ENCODE measurements at places on chromosomes 3 and 15.

GRCh38 chr3:111998636-111999483 lies at the start of gene TAGLN3:
Gene TAGLN3, plus strand, starts transcription at chr3:111998922. Its CDS starts 501 bp downstream, at chr3:111999423.
- DNase-seq: no peak

DNA sequence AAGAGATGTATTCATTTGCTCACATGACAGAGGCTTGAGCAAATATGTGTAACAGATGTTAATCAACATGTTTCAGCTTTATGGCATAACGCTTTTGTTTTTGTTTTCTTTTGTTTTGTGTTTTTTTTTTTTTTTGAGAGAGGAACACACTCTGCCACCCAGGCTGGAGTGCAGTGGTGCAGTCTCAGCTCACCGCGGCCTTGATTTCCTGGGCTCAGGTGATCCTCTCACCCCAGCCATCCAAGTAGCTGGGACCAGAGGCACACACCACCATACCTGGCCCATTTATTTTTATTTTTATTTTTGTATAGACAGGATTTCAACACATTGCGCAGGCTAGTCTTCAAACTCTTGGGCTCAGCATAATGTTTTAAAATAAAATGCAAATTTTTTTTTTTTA lies 1504.4 kb upstream of the CADM2 start:
- no peak for DNase-seq

- no peak for DNase-seq
Observed at GRCh38 chr3:168570404-168571155, 474.9 kb upstream of the GOLIM4 start.

DNA sequence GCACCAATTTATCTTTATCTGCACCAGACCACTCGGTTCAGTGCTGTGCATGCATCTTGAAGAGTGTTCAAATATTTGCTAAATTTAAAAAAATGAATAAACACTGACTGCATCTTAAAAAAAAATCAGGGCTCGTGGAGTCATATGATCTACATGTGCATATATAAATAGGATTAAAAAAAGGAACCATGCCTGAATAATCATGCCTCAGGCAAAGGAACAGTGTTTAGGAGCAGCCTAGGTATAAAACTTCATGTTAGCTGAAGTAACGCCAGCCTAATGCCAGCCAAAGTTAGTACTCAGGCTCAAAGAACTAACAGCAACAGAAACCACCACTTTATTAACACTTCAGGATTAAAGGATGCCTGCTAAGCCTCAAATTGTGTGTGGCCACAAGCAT lies 9.5 kb downstream of the ABCC5 start:
- no peak for DNase-seq

DNA sequence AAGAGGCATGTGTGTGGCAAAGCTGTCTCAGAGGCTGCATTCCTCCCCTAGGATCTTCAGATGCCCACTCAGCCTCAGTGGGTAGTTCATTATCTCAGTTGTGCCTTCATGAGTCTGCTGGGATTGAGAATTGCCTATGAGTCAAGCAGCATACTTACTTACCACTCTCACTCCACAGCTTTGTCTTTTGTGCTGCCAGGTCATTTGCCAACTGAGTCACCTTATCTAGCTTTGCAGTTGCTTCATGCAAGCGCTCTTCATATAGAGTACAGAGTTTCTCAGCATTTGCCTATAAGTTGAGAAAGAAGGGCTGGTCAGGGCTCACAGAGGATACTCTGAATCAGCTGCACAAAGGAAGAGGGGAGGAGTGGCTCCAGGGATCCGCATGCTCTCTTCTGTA lies 89.5 kb downstream of the MYH15 start:
- DNase-seq: peak; percentile 9

DNA sequence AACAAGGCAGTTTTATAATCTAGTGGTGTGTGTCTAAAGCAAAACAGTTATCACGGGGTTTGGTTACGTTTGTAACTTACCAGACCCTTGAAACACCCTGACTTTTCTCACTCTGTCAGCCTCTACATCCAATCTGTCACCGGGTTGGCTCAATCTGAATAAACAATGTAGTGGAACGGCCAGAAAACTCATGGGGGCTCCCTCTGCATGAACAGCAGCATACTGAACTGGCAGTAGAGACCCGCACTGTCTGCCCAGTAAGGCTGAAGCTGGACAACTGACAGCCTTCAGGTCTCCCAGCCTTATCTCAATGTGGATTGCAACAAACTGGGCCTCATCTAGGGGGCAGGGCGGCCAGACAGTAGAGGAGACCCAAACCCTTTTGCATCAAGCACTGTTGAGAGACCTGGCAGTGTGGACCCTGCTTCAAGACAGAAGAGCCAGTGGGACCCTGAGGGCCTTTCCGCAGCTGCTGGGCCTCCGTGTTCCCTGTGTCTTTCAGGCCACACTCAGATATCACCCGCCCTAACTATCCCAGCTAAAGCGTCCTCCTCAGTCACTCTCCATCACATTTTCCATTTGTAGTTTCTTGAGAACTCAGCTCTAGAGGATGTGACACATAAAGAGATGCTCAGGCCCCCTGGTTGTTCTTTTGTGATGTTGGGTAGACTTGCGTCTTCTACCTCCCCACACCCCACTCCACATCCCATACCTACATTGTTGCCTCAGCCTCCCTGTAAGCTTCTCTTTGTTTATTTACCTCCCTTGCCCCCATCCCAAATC lies 181.2 kb upstream of the NR2E3 start:
- DNase-seq: no peak

GRCh38 chr3:11807686-11808085 lies 39.0 kb downstream of the TAMM41 start:
- no peak for DNase-seq

GRCh38 chr3:133894353-133895207 lies 1.1 kb downstream of the RAB6B start:
- no peak for DNase-seq

DNA sequence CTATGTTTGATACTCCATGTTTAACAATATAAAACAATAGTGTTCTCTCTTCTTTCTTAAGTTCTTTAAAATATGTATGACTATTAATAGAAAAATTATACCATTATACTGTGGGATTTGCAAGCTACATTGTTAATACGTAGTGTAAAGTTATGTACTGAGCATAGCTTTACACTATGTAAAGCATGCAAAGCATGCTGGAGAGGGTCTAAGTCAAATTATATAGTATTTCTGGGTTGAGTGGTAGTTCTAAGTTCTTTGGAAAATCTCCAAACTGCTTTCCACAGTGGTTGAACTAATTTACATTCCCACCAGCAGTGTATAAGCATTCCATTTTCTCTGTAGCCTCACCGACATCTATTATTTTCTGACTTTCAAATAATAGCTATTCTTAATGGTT lies 253.0 kb downstream of the RAP2B start:
- DNase-seq: no peak

GRCh38 chr3:128855569-128855968 lies 23.9 kb upstream of the ACAD9 start:
- DNase-seq: no peak

DNA sequence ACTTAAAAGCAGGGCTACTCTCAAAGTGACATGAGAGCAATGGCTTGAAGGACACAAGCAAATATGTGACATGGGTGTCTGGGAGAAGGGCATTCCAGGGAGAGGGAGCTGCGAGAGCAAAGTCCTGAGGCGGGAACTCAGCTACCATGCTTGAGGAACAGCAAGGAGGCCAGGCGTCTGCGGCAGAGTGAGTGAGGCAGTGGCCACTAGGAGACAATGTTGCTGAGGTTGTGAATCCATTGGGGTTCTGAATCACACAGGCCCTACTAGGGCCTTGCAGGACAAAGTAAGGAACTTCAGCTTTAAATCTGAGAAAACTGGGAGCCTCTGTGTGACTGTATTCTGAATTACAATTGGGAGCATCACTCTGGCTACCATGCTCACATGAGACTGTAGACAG lies 94.1 kb upstream of the PRICKLE2 start:
- no peak for DNase-seq

GRCh38 chr3:12349895-12350811 lies 61.3 kb downstream of the PPARG start:
- DNase-seq: no peak

DNA sequence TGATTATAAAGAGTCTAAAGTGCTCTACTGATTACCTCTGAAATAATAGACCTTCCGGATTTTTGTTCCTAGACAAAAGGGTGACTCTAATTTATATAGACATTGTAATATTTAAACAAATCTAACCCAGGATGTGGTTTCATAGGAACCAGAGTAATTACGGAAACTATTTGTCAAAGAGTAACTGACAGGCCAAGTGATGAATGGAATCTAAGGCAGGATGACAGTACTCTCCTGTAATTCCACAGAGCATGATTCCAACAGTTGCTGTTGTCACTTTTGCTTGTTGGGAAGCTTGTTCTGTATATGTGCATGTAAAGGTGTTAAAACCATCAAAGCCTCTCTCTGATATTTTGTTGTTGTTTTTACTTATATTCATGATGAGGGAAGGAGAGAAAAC lies 1141.0 kb downstream of the IGSF11 start:
- DNase-seq: no peak
